ENCODE measurements at places on chromosomes 13 and 19.

DNA sequence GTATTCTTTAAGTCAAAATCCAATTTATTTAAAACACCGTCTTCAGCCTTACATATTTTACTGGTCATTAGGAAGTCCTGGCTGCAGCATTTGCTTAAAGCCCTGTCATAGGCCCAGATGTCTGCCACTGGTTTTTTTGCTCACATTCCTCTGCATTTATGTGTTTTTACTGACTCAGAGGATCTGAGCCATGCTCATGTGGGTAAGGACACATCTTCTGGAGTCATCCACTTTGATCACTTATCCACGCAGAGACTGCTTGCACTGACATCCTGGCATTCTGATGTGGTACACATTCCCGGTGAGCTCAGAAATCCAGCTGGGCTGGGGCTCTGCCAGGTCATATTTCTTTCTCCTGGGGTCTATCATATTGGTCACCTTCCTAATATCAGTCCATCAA, 531.7 kb upstream of the ARGLU1 start:
- peak; percentile 49 for DNase-seq

- DNase-seq: no peak
These were observed 124.2 kb downstream of the TBC1D4 start for GRCh38 chr13:75357576-75358289.

DNA sequence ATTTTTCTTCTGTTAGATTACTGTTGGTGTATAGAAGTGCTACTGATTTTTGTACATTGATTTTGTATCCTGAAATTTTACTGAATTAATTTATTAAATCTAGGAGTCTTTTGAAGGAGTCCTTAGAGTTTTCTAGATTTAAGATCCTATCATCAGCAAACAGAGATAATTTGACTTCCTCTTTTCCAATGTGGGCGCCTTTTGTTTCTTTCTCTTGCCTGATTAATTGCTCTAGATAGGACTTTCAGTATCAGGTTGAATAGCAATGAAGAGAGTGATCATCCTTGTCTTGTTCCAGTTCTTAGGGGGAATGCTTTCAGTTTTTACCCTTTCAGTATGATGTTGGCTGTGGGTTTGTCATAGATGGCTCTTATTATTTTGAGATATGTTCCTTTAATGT, 5.6 kb upstream of the CD33 start:
- DNase-seq: no peak

DNA sequence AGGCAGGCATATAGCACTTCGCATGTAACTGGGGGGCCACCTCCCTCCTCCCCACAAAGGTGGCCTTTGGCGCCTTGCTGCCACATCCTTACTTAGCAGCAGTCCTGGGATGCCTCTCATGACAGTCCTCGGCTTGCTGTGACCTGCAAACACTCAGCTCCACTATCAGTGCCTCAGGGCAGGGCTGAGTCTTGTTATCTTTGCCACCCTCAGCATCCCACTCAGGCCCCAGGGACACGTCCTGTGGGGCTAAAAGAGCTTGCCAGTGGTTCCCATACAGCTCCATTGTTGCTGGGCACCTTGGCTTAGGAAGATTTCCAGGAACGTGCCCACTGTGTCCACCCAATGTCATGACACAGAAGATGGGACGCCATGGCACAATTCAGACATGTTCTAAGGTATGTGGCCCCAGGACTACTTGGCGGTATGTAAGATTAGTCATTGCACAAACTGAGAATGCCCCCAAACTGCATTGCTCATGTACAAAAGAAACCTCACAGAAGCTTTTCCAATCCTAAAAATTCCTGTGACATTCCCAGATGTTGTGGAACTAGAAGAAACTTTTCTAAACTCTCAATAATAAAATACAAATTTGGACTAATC, 16.3 kb downstream of the DOCK9 start:
- no peak for DNase-seq

DNA sequence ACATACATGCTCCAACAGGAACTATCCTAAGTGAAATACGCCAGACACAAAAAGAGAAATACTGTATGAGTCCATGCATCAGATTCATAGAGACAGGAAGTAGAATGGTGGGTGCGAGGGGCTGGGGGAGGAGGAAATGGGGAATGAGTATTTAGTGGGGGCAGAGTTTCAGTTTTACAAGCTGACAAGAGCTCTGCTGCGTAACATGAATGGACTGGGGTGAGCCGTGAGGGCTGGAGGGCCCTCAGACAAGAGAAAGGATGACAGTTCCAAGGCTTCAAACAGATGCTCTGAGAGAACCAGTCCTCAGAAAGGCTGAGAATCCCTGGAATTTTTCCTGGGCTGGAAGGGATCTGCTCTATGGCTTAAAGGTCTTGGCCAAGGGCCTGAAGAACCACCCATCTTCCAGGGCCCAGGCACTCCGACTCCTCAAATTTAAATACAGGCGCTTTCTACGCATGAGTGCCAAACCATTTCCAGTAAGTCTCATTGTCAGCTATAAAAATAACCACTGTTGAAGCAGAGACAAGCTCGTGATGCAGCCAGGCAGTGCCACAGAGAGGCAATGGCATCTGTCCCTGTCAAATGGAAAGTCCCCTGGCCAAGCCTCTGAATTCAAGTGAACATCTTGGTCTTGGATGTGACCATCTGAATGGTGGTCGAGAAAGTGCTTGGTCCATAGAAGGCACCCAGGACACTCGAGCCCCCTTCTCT, 17.5 kb downstream of the KLF2 start:
- DNase-seq: no peak

DNA sequence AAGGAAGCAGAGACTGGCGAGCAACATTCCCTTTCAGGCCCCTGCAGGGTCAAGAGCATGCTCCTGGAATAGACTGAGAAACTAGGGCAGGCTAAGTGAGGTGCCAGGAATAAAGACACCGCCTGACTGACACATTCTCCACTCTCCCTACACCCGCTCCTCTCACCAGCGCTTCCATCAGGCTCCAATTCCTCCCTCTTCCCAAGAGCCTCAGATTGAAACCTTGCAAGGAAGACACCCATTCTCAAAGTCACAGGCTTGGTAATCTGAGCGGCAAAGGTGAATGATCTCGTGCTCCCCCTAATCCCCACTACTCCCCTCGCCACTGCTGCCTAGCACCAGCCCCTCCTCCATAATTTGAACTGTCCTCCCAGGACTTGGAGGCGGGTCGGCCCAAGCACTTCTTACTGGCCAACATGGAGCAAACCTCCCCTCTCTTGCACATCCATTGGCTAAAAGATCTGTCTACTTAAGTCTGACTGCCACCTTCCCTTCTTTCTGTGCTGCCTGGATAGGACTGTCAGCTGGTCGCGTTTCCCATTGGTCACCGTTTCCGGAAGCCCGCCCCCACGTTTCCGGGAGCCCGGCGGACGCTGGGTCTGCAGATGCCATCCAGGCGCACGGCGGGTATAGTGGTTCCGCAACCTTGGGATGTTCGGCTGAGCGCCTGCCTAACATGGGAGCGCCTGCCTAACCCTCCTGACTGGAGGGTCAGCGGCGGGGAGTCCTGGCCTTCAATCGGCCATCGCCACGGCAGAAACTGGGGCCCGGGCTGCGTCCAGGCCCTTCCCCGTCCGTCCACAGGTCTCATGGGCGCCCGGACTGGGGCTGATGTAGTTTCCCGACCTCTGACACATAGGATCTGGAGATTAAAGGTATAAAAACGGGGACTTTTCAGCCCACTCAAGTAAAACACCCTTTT, 33.6 kb downstream of the ZNF383 start:
- DNase-seq: peak; percentile 83

GRCh38 chr13:113034451-113035212, 65.6 kb downstream of the MCF2L start:
- peak; percentile 15 for DNase-seq

DNA sequence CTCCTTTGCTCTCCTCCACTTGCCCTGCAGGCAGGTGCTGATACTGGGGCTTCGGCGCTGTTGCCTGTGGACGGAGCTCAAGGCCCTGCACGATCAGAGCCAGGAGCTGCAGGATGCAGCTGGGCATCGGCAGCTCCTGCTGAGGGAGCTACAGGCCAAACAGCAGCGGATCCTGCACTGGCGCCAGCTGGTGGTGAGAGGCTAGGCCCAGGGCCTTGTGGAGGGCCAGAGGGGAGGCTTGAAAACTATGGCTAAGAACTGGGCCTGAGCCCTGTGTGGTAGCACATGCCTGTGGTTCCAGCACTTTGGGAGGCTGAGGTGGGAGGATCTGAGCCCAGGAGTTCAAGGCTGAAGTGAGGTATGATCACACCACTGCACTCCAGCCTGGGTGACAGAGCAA, 6.3 kb downstream of the HAUS5 start:
- no peak for DNase-seq

DNA sequence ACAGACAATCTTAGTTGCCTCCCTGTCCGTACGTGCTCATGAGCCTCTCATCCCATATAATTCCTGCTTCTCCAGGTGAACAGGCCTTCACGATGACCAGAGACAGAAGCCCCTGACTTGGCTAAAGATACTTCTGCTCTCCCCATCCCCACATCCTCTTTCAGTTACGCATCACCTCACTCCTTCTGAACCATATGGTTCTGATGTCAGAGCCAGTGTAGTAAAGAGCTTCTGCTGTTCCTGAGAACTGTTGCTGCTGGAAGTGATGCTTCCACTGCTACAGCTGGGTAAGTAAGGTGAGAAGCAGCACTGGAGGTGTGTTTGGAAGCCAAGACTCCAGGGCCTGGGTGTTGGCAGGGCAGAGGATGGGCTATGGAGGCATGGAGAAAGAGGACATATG, 12.9 kb downstream of the SIGLECL1 start:
- DNase-seq: no peak

GRCh38 chr19:2558543-2558942, 82.6 kb downstream of the GADD45B start:
- no peak for DNase-seq

DNA sequence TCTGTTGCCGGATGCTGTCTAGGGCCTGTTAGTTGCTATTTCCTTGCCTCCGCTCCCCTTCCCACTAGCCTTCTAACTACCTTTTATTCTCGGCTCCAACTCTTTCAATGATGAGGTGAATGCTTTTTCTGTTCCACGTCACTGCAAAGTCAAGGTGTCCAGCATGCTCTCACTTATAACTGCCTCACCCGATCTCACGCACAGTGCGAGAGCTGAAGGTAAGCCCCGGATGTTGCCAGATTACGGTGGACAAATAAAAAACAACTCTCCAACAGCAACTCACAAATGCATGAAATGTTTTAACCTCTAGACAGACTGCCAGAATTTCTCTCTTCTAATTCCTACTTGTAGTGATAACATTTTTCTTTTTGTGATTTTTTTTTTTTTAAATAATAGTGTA, 169.9 kb downstream of the STK24 start:
- DNase-seq: no peak

DNA sequence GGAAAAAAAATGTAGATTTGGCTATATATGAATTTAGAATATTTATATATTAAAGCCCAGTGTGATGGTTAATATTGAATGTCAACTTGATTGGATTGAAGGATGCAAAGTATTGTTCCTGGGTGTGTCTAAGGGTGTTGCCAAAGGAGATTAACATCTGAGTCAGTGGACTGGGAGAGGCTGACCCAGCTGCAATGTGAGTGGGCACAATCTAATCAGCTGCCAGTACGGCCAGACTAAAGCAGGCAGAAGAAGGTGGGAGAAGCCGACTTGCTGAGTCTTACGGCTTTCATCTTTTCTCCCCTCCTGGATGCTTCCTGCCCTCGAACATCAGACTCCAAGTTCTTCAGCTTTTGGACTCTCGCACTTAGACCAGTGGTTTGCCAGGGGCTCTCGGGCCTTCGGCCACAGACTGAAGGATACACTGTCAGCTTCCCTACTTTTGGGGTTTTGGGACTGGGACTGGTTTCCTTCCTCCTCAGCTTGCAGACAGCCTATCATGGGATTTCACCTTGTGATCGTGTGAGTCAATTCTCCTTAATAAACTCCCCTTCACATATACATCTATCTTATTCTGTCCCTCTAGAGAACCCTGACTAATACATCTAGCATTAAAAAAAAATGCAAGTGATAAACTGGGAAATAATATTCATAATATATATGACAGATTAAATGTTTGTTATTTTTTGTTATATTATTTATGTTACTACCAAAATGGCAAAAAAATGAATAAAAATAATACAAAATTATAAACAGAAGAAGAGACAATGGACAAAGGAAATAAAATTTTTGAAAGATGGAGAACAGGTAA, 122.4 kb downstream of the DLEU7 start:
- no peak for DNase-seq

- DNase-seq: no peak
These were observed 294.3 kb upstream of the MAB21L1 start for GRCh38 chr13:35770756-35771297.

- no peak for DNase-seq
These were observed 23.5 kb upstream of the DCLK1 start for GRCh38 chr13:36154567-36155291.

DNA sequence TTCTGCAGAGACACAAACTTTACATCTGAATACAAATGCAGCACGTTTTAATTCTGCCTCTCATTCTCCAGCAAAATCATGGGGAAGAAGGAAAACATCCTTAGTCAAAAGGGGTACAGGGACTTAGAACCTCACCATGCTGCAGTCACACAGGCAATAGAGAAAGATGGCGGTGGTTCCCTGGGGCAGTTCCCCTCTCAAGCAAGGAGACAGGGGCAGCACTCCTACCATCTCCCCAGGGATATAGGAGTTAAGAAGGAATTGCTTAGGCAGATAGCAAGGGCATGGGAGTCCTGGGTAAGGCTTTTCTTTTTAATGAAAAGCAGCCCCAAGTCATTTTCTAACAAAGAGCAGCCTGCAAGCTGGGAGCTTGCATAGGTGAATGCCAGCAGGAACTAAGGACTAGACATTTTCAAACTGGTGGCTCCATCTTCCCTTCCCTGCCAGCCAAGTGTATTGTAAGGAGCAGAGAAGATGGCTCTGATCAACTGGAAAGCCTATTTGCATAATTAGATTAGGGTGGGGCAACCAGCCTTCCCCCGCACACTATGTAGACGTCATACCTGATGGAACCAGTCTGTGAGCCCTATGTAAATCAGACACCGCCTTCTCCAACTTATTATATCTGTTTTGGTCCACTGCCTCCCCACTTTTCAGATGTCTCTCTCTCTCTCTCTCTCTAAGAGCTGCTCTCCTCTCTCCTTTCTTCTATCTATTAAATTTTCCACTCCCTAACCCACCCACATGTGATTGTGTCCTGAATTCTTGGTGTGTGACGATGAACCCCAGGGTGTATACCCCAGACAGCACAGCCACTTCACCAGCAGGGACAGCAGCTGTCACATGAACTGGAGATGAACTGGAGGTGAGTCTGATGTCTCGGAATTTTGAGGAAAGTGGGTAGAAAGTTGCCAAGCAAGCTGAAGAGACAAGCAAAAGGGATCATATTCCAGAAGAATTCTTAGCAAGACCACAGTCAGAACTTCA, 514.5 kb downstream of the IRS2 start:
- no peak for DNase-seq

- no peak for DNase-seq
These were observed 16.6 kb downstream of the CFD start for GRCh38 chr19:876089-876488.

- DNase-seq: no peak
These were observed 11.1 kb downstream of the FTL start for GRCh38 chr19:48975947-48976847.
